Sciatic nerve (tissue), 2 donors: ENCODE measurements at places on chromosomes 2 and 18. TPM values are rescaled to one million over a fixed set of nuclear protein-coding genes. Genes with fewer than 3 reads are reported as not detected.

GRCh38 chr18:29979881-29980280, 1062.7 kb downstream of the DSC3 start:
- no peak for DNase-seq

DNA sequence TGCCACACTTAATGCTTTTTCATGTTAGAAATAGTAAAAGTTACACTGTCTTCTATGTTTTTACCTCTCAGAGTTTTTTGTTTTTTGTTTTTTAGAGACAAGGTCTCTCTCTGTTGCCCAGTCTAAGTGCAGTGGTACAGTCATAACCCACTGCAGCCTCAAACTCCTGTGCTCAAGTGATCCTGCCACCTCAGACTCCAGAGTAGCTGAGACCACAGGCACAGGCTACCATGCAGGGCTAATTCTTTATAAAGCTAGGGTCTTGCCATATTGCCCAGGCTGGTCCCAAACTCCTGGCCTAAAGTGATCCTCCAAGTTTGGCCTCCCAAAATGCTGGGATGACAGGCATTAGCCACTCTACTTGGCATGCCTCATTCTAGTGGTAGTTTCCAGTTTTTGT, 33.1 kb downstream of the GLS start:
- no peak for DNase-seq

- DNase-seq, result no peak
Observed at GRCh38 chr2:209593930-209594329, 170.1 kb downstream of the MAP2 start.

DNA sequence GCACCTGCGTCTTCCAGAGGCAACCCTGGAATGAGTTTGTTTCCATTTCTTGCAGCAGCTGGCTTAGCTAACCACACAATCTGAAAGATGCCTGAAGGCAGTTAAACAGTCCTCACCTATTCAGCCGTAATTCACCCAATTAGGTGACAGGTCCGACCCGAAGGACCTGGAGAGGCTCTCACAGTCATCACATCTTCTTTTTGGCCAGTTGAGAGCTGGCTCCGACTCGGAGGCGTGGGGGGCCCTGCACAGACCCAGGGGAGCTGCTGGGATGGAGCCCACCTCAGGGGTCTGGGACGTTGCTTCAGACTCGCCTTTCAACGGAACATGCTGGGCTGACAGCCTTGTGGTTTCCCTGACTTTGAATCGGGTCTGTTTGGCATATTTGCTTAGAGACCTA, 187.3 kb downstream of the RTP5 start:
- no peak for DNase-seq

DNA sequence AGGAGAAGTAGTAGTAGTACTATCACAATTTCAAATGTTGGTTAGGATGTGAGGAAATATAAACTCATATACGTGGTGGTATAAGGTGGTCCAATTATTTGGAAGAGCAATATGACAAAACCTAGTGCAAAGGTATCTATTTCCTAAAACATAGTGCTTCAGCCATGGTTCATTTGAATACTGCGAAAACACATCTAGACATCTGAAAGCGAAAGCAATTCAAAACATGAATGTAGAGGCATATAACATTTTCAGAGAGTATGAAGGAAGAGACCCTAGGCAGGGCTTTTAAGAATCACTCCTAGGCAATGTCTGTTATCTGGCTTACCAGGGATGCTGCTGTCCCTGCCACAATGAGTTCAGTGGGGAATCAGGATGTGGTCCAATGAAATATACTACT, 1085.8 kb downstream of the TDRD15 start:
- DNase-seq, result no peak

GRCh38 chr2:200320344-200320743, 13.9 kb downstream of the SPATS2L start:
- no peak for DNase-seq

DNA sequence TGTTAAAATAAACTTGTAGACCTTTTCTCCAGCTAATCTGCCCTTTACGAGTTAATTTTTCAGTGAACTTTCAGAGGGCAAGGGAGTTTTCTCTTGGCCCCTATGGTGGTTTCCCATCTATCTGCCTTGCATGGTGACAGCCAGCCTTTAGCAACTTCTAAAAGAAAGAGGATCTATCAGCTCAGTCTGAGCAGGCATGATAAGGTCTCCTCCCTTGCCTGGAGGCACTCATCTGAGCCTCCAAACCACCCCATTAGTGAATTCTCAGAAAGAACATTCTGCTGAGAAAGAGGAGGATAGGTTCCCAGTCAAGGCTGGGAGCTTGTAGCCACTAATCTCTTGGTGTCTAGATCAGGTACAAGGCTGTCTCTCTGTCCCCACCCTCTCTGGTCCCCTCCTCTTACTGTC, 10.7 kb upstream of the GYPC start:
- DNase-seq, result no peak

- no peak for DNase-seq
Observed at GRCh38 chr2:130824492-130825061, 12.1 kb upstream of the ARHGEF4 start.

DNA sequence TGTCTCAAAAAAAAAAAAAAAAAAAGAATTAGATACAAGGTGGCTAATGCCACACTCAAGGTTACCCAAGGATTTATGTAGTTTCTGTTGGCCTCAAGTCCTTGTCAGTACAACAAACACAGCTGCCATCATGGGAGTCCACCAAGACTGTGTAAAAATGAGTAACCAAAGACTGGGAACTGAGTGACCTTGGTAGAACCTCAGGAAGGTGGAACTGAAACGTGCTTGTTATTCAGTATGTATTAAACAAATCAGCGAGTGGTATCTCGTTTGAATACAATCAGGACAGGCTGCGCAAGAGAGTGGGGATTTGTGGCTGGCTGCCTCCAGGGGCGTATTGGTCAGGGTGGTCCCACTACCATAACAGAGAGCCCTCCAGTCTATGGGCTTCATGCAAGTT, 1.6 kb upstream of the SFTPB start:
- DNase-seq, result no peak

DNA sequence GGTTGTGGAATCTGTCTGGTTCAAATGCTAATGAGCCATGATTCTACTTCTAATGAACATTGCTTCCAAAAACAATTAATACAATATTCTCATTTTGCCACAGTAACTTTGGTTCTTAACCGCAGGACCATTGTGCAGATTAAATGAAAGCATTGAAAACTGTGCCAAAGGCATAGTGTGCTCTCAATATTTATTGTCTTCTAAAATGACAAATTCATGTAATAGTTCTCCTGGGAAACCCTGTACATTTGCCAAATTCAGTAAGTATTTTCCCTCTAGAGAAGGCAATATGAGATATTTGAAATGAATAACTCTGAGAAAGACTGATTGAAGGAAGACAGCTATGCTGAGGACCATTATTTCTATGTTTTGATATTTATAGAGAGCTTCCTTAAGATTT, 246.3 kb downstream of the CCDC102B start:
- DNase-seq, result no peak

GRCh38 chr2:120317180-120317533, 28.8 kb upstream of the INHBB start:
- no peak for DNase-seq

- DNase-seq, result no peak
Observed at GRCh38 chr2:60867848-60868247, 13.5 kb upstream of the REL start.

DNA sequence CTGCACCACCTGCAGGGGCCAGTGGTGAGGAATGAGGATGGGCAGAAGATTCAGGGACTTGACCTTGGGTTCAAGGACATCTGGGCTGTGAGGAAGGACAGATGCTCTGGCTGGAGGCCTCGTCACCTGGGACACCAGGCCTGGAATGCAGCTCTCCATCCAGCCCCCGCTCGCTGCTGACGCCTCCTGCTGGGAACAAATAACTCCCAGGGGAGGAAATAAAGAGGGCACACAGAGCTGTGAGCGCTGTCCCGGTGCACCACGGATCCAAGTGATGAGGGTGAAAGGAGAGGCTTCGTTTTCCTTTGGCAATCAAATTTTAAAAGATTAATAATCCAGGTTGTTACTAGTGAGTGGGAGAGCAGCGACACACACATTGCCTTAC, 368.0 kb upstream of the MYT1L start:
- DNase-seq, result no peak

- DNase-seq, result no peak
Observed at GRCh38 chr2:45814951-45815621, 163.6 kb downstream of the PRKCE start.

DNA sequence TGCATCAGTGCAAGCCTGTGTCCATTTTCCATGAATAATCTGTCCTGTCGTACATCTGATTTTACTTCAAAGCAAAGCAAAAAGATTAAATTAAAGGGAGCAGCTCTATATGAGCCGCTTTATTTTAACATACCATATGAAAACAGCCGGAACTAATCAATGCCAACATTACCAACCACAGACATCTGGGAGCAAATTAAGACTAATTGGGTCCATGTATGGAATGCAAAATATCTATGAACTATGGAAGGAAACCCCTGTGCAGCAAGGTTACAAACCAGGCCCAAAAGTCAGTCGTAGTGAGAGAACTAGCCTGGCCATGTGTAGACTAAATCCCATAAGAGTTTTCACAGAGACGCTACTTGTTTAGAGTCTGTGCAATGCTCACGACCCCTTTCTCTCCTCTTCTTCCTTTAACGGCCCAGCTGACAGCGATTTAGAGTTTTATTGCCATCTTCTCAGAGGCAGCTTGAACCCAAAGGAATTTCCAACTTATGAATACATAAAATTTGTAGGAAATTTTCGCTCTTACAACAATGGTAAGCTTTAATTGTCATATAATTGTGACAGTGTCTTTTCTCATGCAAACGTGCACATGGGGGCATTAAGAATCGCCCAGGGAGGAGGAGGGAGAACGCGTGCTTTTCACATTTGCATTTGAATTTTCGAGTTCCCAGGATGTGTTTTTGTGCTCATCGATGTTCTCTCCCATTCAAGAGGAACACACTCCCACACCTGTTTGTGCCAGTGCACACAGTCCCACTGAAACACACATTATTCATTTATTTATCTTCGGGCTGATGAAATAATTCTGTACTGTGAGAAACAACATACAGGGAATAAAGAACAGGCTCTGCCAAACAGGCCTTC, 52.9 kb upstream of the RPL31 start:
- DNase-seq, result no peak

DNA sequence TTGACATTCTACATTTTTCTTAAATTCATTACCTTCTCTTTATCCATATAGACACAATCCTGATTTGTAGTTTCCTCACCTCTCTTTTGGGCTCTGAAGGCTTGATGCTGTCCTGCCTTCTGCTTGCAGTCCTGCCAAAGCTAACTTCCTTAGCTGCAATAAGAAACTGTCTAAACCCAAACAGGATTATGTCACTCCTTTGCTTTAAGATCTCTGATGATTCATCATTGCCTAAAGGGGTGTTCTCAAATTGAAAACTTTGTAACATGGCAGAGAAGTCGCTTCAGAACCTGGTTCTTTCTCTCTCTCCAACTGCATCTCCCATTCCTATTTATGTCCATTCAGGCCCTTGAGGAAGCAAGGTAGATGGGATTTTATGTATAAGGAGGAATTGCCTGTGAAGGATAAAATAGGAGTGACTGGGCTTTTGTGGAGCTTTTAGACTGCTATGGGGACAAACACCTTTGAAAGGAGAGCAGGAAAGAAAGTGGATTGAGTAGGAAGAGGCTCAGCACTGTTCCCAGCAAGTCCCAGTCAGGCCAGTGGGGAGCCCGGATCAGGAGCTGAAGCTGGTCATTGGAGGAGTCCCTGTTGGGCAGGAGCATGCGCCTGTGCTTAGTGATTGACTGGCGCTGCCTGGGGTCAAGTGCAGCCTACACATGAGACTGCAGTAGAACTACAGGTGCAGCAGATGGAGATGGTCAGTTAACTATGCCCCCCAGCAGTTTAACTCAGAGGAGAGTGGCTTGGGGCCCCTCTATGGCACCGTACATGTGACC, 390.6 kb downstream of the CTNNA2 start:
- DNase-seq, result no peak

- DNase-seq, result no peak
Observed at GRCh38 chr2:197211881-197212342, 98.7 kb downstream of the ANKRD44 start.

- DNase-seq, result no peak
Observed at GRCh38 chr18:50051288-50051687, 143.7 kb downstream of the MYO5B start.

- no peak for DNase-seq
Observed at GRCh38 chr18:26809346-26809745, 56.2 kb downstream of the AQP4 start.

GRCh38 chr2:61670591-61671501, 132.7 kb upstream of the XPO1 start:
- DNase-seq, result no peak

- DNase-seq, result no peak
Observed at GRCh38 chr18:36017232-36017631, 44.8 kb downstream of the RMP24 start.

The EVX2 gene
- total RNA-seq, result not detected

The ORC4 gene
- 57.3 TPM for total RNA-seq

The TMEM163 gene
- 0.45 TPM for total RNA-seq

The CRYBA2 gene
- total RNA-seq, result not detected

The GCG gene
- total RNA-seq, result not detected

The HOXD13 gene
- total RNA-seq, result not detected

The GALNT14 gene
- 1.2 TPM for total RNA-seq

The KCNIP3 gene
- total RNA-seq, result 13.9 TPM

The ANKRD30B gene
- 17.2 TPM for total RNA-seq

The PDE1A gene
- total RNA-seq, result 45.7 TPM

The ERICH2 gene
- total RNA-seq, result 0.85 TPM

The TACR1 gene
- total RNA-seq, result 9.7 TPM

The SPR gene
- total RNA-seq, result 14.4 TPM

The TSPYL6 gene
- total RNA-seq, result 0.13 TPM

The ACMSD gene
- total RNA-seq, result not detected

The DPP10 gene
- 2.2 TPM for total RNA-seq

The KLF7 gene
- 79.1 TPM for total RNA-seq
